ENCODE measurements at places on chromosomes 2 and 18. TPM values are rescaled to one million over a fixed set of nuclear protein-coding genes. Genes with fewer than 3 reads are reported as not detected.
A peak's percentile ranks its signal among the peaks of the same experiment; 100 is the strongest.

GRCh38 chr2:133591164-133591563, 22.9 kb upstream of the NCKAP5 start:
- no peaks in the 10 kb centered on the region for H3K27me3 ChIP-seq
- no peaks in the 10 kb centered on the region for H3K36me3 ChIP-seq
- DNase-seq, result no peak
- H3K27ac ChIP-seq, result no peak overlapping the region

- H3K4me1 ChIP-seq, result peaks cover 12% of the 10 kb centered on the region
- no peak overlapping the region for H3K27ac ChIP-seq
- H3K27me3 ChIP-seq, result no peaks in the 10 kb centered on the region
- no peak overlapping the region for H3K4me3 ChIP-seq
- no peaks in the 10 kb centered on the region for H3K36me3 ChIP-seq
Observed at GRCh38 chr2:173357346-173357745, 2.7 kb downstream of the CDCA7 start.

GRCh38 chr2:47174733-47175361, 19.7 kb upstream of the STPG4 start:
- peak; percentile 45 for DNase-seq
- H3K27ac ChIP-seq, result peak overlapping the region; percentile 98
- H3K27me3 ChIP-seq, result no peaks in the 10 kb centered on the region
- H3K4me1 ChIP-seq, result peaks cover 32% of the 10 kb centered on the region
- H3K4me3 ChIP-seq, result peak overlapping the region; percentile 69
- H3K36me3 ChIP-seq, result no peaks in the 10 kb centered on the region

DNA sequence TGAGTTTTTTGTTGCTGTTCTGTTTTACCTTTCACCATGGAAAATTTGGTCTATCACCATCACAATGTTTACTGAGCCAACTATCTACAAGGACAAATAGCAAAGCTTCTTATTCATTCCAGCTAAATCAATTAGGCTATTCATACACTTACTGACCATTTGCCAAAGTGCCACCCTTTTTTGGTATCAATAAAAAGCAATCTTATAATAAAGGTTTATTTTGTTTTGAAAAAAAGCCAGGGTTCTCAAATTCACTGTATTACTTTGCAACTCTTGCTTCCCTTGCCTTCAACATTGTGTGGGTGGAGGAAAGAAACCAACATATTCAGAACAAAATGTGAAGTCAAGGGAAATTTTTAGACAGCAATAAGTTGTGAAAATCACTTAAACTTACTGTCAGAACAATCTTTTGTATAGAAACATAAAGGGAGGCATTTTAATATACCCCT, 15.3 kb downstream of the PELI1 start:
- H3K36me3 ChIP-seq, result no peaks in the 10 kb centered on the region
- H3K27me3 ChIP-seq, result no peaks in the 10 kb centered on the region

GRCh38 chr2:147663962-147664361, 180.9 kb upstream of the ACVR2A start:
- H3K36me3 ChIP-seq, result no peaks in the 10 kb centered on the region
- no peaks in the 10 kb centered on the region for H3K27me3 ChIP-seq
- no peak for DNase-seq

DNA sequence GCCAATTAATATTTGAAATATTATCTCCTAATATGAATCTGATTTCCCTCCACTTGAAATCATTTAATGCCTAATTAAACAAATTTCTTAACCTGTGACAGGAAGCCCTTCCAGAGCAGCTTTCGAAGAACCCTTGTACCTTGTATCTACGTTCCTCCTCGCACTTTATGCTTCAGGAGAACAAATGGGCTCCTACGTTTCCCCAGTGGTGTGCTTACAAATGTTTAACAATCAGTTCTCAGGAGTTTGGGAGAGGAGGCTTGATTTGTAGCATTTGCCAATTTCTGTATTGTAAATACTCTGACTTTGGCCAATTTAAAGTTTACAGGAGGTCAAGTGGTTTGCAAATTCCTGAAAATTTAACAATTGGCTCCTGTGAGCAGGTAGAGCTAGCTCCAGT, 327.8 kb downstream of the THSD7B start:
- no peaks in the 10 kb centered on the region for H3K27me3 ChIP-seq
- H3K27ac ChIP-seq, result no peak overlapping the region
- no peaks in the 10 kb centered on the region for H3K4me1 ChIP-seq
- DNase-seq, result no peak

The TRIB2 gene
- 10.6 TPM for total RNA-seq

The EIF4E2 gene
- total RNA-seq, result 51.8 TPM

The DOCK10 gene
- 25.2 TPM for total RNA-seq

The PUS10 gene
- 15.8 TPM for total RNA-seq

All from Peyer's patch (tissue), 4 donors.